Brain microvascular endothelial cell (primary cell): ENCODE measurements at places on chromosomes 3 and 15.
A peak's percentile ranks its signal among the peaks of the same experiment; 100 is the strongest.

GRCh38 chr3:99502871-99503270 lies 135.5 kb upstream of the COL8A1 start:
- no peak for DNase-seq

DNA sequence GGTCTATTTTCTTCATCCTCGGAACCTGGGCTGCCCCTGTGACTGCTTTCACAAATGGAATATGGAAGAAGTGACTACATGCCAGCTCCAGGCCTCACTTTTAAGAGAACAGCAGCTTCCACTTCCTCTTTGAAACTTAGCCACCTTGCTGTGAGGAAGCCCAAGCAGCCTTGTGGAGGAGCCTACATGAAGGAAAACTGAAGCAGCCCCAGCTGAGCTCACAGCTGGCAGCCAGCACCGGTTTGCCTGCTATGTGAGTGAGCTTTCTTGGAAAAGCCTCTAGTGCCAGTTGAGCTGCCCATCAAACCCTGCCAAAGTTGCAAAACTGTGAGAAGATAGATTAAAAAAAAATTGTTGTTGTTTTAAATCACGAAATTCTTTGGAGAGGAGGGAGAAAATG lies 498.0 kb upstream of the PROK2 start:
- DNase-seq = no peak

GRCh38 chr3:59685432-59685831 lies 635.6 kb upstream of the CFAP20DC start:
- no peak for DNase-seq

DNA sequence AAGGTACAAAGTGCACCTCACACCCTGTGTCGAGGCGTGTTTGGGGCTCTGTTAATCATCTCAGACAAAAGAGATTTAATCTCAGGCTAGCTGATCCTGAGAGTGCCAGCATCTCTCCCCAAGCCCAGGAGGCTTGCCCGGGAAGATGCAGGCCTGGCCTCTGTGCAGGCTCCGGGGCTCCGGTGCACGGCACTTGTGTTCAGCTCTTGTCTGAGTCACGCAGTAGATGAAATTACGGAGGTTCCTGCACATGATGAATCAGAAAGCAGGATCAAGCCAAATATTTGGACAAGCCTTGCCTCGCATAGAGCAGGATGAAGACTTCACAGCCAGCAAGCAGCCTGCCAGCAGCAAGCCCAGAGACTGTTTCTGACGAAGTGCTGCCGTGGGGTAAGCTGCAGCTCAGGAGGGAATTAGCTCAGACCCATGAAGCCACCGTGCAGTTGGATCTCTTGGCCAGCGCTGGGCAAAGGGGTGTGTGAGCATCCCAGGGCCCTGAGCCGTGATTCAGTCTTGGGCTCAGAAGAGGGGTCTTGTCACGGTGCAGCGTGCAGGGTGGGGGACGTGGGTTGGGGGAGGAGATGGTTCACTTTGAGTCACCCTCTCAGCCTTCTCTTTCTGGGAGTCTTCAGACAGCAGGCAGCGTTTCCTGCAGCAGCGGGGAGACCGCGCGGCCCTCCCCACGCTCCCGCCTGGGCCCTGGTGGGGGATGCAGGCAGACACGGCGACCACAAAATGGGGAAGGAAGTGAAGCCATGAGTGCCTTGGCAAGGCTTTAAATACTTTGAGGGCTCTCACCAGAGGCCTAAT lies 89.2 kb upstream of the MEF2A start:
- peak; percentile 97 for DNase-seq

- no peak for DNase-seq
Measured at GRCh38 chr3:31728403-31728802, 195.7 kb downstream of the STT3B start.

- no peak for DNase-seq
Measured at GRCh38 chr3:134699721-134700120, 48.9 kb upstream of the KY start.

- no peak for DNase-seq
Measured at GRCh38 chr3:128471110-128471509, 4.4 kb upstream of the DNAJB8 start.

DNA sequence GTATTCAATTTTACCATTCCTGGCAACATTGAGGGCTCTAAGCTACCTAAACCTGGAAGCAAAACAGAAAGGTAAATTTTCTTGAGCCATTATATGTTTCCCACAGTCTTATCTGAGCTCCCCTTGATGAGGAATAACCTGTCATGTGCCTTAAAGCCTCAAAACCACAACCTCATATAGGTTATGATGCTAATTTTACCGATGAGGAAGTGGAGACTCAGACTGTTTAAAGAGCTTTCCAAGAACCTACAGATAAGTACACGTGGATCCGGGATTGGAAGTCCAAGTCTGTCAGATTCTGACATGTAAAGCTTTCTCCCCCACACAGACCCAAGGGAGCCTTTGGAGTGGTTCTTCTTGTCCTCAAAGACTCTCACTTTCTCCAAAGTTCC lies 140.5 kb downstream of the SEMA6D start:
- DNase-seq = no peak

GRCh38 chr15:99118801-99119546 lies 14.1 kb downstream of the SYNM start:
- DNase-seq = no peak

DNA sequence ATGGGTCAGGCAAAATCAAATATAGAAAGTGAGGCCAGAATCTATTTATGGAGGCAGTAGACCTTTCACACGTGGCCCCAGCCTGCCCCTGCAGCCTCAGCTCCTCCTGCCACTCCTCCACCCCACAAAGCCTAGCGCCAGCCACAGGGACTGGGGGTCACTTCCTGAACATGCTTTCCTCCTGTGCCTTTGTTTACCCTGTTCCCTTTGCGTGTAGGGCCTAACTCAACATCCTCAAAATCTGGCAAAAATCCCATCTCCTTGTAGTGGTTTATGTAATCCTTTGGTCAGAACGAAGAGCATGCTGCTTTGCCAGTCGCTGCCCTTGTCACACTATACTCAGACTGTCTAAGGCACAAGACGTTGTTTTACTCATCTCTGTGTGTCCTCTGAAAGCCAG lies 39.6 kb downstream of the KBTBD12 start:
- no peak for DNase-seq

DNA sequence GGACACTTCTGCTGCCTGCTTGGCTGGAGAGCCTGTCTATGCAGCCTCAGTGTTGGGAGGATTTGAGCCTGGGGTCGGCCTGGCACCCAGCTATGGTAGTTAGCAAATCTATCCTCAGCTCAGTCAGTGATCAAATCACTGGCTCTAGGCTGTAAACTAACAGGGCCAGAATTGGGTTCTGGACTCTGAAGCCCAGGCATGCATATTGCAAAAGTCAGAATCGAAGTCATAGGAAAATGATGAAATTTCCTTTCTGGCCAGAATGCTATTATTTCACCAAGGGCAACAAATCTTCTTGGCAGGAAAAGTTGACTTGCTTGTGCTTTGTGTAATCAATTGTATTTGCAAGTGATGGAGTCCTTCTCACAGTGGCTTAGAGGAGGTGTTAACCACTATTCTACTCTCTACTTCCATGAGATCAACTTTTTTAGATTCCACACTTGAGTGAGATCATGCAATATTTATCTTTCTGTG lies 482.6 kb upstream of the TPRG1 start:
- peak; percentile 49 for DNase-seq

DNA sequence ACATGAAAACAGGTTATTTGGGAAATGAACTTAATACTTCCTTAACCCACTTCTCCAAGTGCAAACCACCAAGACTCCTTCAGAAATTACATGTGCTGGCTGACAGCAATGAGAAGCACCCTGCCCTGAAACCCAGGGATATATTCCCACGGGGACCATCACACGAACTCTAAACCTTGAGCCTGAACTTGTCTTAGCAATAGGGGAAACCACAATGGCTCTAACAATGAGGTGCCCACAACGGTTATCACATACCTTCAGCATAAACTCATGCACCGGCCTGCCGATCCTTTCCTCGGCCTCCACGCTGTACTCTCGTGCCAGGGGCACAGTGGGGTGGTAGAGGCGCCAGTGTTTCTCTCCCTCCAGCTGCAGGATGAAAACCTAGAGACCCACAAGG lies 13.4 kb downstream of the RIOX2 start:
- DNase-seq = peak; percentile 7

GRCh38 chr15:92153620-92154019 lies 240.1 kb upstream of the ST8SIA2 start:
- DNase-seq = no peak

- DNase-seq = no peak
Measured at GRCh38 chr15:57526615-57527014, 65.1 kb upstream of the MYZAP start.

DNA sequence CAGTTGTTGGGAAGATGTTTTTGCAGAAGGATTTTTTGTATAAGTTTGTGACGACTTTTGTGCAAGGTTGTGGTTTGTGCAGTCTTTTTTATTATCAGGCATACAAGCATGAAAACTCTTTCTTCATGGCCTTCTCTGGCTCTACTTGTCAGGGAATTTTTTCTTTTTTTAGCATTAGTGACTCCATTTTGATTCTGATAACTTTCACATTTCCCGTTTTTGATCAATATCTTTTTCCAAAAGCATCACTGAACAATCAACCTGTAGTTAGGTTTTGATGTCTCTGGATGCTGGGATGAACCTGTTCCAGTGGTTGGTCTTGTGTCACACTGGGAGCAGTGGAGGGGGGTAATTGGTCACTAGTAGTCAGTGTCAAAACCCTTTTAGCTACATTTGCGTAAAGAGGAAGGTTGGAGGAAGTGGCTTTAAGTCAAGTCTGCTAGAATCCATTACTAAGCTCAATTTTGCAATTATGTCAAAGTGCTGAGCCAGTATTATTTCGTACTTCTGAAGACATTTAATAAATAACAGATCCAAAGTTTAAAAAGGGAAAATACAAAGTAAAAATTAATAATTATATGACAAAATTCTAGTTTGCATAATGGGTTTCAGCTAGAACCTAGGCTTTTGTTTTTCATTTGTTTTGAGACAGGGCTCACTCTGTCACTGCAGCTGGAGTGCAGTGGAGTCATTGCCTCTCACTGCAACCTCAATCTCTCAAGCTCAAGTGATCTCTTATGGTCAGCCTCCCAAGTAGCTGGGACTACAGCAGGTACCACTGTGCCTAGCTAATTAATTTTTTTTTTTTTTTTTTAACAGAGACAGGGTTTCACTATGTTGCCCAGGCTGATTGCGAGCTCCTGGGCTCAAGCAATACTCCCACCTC lies 18.8 kb upstream of the CFAP161 start:
- no peak for DNase-seq

DNA sequence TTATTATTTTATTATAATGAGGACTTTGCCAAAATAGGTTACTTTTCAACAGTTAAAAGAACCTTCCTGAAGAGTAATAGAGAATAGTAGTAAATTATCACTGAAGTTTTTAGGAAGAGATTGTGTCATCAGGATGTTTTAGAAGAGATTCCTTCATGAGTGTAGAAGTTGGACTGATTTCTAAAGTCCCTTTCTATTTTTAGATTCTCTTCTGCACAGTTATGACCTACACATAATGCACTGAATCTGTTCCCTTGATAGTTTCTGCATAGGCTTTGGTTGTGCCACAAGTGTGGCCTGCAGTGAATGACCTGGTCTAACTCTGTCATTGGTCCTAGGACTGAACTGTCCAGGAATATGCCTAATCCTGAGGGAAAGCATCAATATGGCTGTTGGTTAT lies 23.9 kb downstream of the SLC35A5 start:
- DNase-seq = no peak

- no peak for DNase-seq
Measured at GRCh38 chr3:166531730-166532129, 694.5 kb upstream of the BCHE start.

DNA sequence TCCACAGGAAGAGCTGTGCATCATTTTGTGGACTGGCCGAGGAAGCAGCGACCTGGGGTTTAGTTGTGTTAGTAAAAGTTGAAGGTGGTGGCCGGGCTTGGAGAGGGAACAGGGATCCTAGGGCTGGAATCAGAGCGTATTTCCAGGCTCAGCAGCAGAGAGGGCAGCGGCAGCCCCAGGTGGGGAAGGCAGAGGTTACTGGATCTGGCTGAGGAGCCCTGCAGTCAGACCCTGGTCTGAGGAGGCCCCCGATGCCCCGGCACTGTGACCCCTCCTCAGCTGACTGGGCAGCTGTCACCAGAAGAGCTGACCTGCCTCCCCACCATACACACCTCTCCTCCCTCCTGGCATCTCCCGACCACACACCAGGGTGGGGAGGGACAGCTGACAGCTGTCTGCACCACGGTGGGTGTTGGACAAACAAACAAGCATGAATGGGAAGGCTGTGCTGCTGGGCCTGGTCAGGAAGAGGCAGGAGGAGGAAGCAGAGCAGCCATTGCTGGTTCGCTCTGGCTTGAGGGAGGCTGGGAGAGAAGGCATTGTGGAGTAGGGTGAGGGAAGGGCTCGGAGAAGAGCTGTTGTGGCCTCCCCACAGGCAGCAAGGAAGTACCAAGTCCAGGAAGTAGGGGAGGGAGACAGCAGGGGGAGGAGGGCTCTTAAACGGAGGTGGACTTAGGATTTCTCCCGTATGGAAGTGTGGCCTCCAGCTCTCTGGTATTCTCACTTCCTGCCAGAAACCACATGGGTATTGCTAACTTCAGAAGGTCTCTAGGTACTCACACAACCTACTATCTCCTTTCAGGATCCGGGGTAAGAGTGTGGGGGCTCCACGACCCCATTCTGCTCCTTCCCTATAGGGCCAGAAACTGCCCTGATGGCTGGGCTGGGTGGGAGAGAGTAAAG lies 49.5 kb upstream of the HACD2 start:
- no peak for DNase-seq

DNA sequence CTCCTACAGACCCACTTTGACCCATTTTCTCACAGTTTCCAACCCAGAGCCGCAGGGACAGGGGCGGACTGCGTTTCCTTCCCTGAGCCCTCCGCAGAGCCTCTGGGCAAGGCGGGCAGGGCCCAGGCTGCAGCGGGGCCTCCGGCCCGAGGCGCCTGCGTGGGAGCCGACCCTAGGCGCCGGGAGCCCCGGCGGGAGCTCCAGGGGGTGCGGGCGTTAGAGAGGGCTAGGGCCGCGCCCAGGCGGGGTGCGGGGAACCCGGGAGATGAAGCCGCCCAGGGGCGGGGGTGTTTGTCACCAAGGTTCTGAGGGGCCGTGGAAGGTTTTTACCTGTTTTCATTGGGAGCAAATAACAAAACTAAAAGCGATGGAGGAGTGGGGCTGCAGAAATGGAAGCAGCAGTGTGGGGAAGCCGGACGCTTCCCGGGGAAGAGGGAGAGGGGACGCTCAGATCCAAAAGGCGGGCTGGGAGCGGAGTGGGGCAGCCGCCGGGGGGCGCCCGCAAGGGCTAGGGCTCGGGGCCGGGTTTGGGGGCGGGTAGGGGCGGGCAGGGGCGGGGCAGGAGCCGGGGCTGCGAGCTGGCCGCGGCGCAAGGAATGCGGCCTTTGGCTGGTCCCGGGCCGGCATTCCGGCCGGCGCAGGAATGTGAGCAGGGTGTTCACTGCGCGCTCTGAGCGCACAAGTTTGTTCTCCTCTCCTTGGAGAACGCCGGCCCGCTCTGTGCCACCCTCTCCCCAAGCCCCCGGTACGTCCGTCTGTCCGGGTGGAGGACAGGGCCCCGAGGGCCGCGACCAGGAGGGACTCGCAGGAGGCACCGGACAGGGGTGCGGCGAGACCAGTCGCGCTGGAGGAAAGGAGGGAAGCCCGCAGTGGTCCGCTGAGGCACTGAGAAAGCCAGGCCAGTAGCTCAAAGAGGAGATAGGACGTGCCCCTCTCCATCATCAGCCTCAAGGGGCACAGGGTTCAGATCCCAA lies 61.1 kb downstream of the AMOTL2 start:
- no peak for DNase-seq
